ENCODE measurements at places on chromosomes 4 and X.

GRCh38 chr4:80431203-80431965, 95.9 kb downstream of the CFAP299 start:
- DNase-seq: no peak

- DNase-seq: no peak
Measured at GRCh38 chr4:31085689-31086088, 365.5 kb downstream of the PCDH7 start.

GRCh38 chrX:119495734-119496726, 27.8 kb downstream of the SLC25A5 start:
- DNase-seq: no peak

DNA sequence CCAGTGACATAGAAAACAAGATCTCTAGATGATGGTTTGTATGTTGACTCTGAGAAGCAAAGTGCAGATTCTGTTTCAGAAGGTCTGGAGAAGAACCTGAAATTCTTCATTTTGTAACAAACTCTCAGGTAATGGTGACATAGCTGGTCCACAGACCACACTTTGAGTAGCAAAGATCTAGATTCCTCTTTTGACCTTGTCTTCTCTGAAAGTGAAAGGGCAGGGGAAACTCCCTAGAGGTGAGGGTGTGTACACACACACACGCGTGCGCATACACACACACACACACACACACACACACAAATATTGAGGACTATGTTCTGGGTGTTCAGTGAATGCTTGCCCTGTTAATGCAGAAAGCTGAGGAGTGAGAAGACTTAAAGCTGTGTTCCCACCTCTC, 110.1 kb downstream of the NHSL2 start:
- DNase-seq: no peak

DNA sequence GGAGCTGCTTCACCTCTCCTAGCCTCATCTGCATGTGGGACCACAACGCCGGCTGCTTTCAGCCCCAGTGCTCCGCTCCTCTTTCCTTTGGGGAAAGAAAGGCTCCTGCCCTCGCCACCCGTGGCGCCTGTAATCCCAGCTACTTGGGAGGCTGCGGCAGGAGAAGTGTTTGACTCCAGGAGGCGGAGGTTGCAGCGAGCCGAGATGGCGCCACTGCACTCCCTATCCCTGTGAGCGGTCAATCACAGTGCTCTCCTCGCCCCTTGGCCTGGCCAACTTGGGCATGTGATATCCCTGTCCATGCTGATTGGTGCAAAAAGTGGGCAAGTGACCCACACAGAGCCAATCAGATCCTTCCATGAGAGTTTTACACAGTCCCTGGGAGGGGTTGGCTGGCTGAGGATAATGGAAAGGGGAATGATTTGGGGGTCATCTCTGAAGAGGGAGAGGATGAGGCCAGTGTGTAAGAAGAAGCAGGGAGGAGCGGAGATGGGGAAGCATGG, 56.2 kb downstream of the WFS1 start:
- DNase-seq: no peak

DNA sequence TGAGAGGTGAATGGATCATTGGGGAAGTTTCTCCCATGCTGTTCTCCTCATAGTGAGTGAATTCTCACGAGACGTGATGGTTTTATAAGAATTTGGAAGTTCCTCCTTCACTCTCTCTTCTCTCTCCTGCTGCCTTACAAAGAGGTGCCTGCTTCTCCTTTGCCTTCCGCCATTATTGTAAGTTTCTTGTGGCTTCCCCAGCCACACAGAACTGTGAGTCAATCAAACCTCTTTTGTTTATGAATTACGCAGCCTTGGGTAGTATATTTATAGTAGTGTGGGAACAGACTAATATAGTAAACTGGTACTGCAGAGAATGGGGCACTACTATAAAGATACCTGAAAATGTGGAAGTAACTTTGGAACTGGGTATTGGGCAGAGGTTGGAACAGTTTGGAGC, 7.8 kb upstream of the CTAG2 start:
- no peak for DNase-seq

DNA sequence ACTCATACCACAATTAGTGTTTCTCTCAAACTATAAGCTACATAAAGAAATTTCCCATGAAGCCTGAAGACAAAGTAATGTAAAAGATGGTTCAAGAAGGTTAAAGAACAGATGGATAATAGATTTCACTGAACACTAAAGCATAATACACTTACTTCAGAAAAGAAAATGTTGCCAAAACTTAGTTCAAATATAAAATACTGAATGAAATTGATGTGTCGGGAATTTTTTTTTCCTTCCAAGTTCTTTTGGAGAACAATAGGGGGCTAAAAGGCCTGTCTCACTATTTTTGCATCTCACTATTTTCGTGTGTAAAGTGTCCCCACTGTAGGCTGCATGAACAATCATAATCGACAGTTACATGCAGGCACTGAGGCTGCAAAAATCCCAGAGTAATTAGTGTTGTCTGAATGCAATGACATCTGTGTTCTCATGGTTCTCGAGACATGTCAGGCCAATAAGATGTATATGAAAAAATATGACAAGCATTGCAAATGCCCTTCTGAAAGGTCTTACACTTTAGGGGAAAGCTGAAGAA, 11.9 kb upstream of the MAB21L2 start:
- DNase-seq: no peak

Data from activated CD4-positive, alpha-beta T cell treated with anti-CD3 and anti-CD28 coated beads, Interleukin-2, amount 50 U/mL, for 24 hours (primary cell).